HuH-7.5 (cell line): ENCODE measurements at places on chromosomes 7 and 10.

DNA sequence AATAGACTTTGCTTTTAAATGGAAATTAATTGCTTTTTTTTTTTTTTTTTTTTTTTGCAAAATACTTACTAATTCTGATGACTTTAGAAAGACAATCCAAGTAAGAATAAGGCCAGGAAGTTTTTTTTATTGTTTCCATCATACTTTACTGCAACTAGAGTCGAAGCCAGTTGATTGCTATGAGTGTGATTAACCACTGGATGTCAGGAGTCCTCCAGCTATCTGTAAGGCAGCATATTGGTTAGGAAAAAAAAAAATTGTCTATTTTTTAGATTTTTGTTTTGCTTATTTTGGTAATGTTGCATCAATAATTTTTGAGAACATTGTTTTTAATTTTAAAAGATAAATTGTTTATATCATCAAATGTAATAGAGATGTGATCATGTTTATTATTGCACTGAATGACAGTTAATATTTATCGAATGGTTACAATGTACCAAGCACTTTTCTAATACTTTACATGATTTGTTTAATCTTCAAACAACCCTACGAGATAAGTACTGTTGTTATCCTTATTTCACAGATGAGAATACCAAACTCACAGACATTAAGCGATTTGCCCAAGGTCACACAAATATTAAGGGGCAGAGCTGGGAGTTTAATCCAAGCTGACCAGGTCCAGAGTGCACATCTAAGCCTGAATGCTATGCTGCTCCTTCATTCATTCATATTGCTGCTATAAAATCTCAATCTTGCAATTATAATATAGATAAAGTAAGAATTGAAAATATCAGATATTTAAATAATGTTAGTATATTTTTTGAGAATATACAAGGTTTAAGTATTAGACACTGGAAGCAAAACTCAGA lies 19.9 kb upstream of the LMOD2 start:
- DNase-seq: no peak

GRCh38 chr7:92945840-92946239 lies 109.5 kb upstream of the CDK6 start:
- no peak for DNase-seq

GRCh38 chr7:157432957-157433576 lies 96.3 kb downstream of the DNAJB6 start:
- peak; percentile 58 for DNase-seq

DNA sequence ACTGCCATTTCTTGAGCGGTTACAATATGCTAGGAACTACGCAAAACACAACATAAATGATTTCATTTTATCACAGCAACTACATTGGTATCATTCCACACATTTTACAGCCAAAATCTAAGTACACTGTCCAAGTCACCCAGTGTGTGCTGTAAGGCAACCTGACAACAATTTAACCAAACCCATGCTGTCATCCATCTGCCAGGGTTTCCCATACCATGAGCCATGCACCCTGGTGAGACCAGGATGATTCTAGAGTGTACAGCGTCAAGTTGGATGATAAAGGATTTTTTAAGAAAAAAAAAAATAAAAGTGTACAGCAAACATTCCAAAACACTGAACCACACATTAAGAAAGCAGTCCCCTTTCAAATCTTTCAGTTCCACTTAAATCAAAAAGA lies 52.9 kb downstream of the PIK3AP1 start:
- no peak for DNase-seq

DNA sequence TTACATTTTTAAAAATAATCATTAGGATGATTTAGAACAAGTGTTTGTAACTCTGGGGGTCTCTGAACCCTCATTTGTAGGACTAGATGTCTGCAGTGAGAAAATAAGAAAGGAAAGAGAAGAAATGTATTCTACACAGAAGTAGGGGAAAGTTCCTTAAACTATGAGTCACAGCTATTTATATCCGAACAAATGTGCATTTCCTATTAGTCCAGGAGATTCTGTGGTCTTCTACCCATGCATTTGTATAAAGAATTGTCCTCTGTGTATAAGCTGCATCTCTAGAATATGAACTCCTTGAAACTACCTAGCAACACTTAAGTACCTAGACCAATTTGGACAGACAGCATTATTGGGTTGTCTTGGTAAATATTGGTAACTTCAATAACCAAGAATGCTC lies 15.9 kb upstream of the CD36 start:
- no peak for DNase-seq
